ENCODE measurements at places on chromosomes 6 and 20. TPM values are rescaled to one million over a fixed set of nuclear protein-coding genes. Genes with fewer than 3 reads are reported as not detected.

DNA sequence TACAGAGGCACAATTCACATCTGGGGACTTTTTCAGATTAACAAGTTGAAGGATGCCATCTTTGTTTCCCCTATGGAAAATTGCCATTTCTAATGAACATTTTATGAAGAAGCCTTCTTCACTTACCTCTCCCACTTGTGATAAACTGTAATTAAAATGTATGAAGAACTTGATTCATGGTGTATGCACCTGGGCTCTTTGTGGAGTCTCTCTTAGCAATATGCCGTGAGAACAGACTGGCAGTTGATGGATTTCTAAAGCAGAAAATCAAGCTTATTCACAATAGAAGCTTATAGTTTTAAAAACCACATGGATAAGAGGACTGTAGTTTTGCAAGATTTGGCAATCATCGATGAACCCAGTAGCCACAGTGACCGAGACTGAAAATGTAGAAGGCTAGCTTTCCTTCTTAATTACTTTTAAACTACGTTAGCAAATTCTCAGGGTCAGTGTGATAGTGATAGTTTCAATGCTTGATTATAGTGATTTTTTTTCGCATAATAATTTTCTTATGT, 270.6 kb downstream of the PRL start:
- H3K4me1 ChIP-seq: peaks cover 55% of the 10 kb centered on the region
- H3K27me3 ChIP-seq: peaks cover 7% of the 10 kb centered on the region
- no peak for DNase-seq
- H3K4me3 ChIP-seq: no peak overlapping the region

GRCh38 chr6:84317463-84317862, 90.0 kb upstream of the CEP162 start:
- no peak overlapping the region for H3K27ac ChIP-seq
- H3K4me3 ChIP-seq: no peak overlapping the region
- H3K36me3 ChIP-seq: peaks cover 3% of the 10 kb centered on the region

TSBP1 gene
- total RNA-seq: not detected

MICB gene
- 3.6 TPM for total RNA-seq

KHDC1 gene
- total RNA-seq: 2.6 TPM
